ENCODE measurements at places on chromosomes 2 and 18. TPM values are rescaled to one million over a fixed set of nuclear protein-coding genes. Genes with fewer than 3 reads are reported as not detected.

SLC9A4 gene
- not detected for total RNA-seq

DNA sequence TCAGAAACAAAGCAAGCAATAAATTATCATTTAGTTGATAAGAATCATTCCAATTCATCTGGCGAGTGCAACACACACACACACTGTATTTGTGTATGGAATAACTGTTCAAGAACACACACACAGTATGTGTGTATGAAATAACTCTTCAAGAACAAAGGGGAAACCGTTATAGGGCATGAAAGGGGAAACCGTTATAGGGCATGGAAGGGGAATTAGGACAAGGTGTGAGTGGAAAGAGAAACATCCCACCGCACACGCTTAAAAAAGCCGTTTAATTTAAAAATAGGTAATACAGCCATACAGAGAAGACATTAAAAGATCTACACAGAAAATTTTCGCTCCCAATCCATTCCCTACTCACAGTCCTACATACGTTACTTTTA lies 607 bp upstream of the TSN start:
- DNase-seq: no peak

DNA sequence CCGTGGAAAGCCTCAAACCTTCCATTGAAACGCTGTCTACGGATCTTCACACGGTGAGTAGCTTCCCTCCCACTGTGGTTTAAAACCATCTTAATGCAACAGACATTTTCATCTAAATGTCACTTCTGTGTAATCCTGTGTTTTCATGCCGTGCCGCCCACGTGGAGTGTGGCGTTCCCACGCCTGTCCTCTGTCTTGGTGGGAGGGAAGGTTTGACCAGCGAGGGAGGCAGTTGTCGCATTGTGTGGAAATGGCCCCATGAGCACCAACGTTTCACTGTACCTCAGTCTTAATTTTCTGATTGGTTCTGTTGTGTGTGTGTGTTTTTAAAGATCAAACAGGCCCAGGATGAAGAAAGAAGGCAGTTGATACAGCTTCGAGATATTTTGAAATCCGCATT lies 88.6 kb downstream of the ITGB1BP1 start:
- DNase-seq: no peak

DNA sequence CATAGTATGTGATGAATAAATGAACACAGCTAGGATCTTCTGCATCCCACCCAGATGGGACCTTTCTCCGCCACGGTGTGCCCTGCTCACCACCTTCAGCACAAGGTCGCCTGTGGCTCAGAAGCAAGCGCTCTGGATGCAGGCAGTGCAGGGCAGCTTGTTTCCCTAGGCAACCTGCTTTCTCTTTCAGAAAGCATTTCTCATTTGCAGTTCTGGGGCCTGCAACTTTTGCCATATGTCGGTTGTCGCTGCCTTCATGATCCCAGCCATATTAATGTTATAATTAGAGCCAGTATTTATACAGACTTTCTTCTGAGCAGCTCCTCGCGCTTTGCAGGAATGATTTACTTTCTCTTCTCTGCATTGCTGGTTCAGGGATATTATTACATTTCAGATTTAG lies 692.8 kb downstream of the RNF144A start:
- no peak for DNase-seq

DNA sequence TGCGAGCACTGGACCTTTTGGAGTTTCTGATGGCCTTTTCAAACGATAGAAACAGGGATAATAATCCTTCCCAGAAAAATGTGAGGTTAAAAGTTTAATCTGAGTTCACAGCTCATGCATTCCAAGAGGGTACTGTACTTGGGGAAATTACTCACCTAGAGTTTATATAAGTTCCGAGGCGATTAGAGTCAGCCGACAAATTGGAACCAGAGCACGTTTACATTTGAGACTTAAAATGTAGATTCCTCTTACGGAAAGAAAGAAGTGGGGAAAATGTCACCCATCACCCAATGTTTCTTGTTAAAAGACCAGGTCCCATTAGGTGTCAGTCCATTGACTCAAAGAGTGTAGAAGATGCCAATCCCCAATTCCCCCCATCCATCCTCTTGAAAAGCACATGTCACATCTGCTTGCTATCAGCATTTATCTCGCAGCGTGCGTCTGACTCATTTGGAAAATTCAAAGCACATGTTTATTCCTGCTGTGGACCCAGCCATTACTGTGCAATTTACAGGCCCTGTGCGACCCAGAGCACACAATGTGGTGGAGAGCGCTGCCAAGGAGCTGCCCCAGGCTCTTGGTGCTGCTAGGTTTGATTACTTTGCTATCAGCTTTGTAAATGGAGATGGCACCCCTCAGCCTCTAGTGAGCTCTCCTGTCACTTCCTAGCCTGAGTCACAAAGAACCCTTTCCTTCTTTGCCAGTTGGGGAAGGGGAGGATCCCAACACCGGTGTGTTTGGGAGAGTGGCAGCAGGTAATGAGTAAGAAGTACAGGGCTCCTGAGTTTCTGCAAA lies 104.8 kb downstream of the COLEC12 start:
- no peak for DNase-seq

- DNase-seq: no peak
These were observed 40.6 kb upstream of the RFX8 start for GRCh38 chr2:101515477-101515876.

- DNase-seq: no peak
These were observed 33.0 kb upstream of the PTH2R start for GRCh38 chr2:208373460-208374089.

DNA sequence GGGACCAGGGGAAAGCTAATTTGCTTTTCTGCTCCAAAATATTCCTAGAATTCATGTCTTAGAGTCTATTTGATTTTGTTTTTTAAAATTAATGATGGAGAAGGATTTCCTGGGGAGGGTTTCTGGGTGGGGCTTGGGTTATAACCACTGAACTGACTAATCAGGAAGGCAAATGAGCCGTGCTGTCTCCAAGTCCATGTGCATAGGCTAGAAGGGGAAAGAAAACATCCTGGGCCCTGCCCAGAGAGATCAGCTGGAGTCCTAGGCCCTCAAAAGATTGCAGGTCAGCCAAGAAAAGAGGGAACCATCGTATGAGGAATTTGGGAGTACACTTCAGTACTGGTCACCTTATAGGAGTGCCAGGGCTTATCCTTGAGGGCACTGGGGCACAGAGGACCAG lies 480.2 kb upstream of the CELF4 start:
- no peak for DNase-seq

Data from upper lobe of right lung (tissue), 1 donor.